T1000 (cell line): ENCODE measurements at places on chromosomes 7 and 10.

GRCh38 chr10:22713853-22714478 lies 412 bp downstream of the PIP4K2A start:
- no peak for DNase-seq

GRCh38 chr10:62990126-62990525 lies 143.0 kb upstream of the NRBF2 start:
- DNase-seq, result no peak

GRCh38 chr7:96837593-96837992 lies 127.9 kb upstream of the SEM1 start:
- DNase-seq, result no peak

DNA sequence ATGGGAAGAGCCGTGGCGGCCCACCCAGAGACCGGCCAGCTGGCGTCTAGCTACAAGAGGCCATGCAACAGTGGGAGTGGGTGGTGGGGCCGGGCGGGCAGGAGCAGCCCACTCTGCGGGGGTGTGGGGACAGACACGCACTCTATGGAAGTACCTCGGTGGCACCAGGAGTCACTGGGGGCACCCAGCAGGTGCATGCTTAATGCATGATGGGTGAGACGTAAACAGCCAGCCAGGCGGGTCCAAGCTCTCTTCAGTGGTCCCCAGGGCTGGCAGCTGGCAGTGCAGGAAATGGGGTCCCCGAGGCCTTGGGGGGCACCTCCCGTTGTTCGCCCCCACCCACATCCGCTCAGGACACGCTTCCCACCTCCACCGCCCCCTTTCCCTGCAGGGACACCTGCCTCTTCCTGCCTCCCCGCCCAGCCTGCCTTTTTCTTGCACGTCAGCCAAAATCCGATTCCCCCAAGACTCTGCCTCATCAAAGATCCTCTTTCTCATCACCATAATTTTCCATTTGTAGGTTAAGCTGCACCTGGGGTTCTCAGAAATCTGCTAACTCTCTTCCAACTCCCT lies 22.6 kb upstream of the PSMG3 start:
- no peak for DNase-seq

GRCh38 chr10:101293007-101293723 lies 60.8 kb upstream of the BTRC start:
- DNase-seq, result no peak

GRCh38 chr10:122050311-122050710 lies 61.3 kb downstream of the TACC2 start:
- no peak for DNase-seq

DNA sequence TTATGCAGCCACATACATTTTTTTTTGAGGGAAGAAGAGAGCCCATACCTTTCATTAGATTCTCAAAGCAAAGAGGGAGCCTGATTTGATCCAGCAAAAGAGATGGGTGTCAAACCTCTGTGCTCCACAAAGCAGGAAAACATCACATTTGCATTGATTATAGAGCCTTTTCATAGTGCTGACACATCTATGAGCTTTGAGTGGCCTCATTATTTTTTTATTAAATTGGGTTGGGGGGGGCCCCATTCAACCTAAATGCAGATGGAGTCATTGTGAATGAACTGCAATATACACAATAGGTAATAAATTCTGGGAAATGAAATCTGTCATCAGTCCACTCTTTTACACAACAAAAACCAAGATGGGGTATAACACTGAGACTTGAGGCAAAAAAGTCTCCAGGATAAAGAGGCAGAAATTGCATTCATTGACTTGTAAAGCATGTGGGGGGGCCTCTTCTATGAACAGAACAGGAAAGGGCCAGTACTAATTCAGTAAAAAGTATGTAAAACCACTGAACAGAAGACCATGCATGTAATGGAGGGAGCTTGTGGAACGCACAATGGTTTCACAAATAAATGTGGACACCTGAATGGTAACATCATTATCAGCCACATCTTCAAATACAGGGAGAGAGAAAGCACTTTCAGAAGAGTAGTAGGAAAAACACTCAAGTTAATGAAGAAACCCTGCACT lies 17.7 kb upstream of the ASB4 start:
- DNase-seq, result no peak

DNA sequence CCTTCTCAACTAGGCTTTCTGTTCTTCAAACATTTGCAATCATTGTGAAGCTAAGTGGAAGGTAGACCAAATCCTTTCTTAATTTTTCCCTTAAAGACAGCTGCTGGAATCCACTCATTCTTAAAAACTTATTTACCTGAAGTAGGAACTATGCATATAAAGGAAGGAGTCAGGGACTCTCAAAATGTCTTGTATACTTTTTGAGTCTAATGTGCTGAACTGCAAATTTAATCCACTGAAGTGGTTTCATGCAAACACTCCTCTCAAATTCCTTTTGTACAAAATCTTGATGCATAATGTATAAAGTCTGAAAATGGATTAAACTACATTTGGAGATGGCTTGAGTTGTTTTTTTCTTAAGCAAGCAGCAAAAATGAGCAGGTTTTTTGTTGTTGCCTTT lies 118.0 kb downstream of the CABCOCO1 start:
- DNase-seq, result no peak
